NCI-H1092 treated with DMSO at 0.1 percent for 48 hours (cell line): ENCODE measurements at places on chromosomes 12 and 14.

- DNase-seq = no peak
Observed at GRCh38 chr12:27790179-27790578, 10.1 kb upstream of the MANSC4 start.

GRCh38 chr12:44184499-44185206, 348.8 kb downstream of the TMEM117 start:
- no peak for DNase-seq

- no peak for DNase-seq
Observed at GRCh38 chr12:80116735-80117134, 17.4 kb downstream of the OTOGL start.

DNA sequence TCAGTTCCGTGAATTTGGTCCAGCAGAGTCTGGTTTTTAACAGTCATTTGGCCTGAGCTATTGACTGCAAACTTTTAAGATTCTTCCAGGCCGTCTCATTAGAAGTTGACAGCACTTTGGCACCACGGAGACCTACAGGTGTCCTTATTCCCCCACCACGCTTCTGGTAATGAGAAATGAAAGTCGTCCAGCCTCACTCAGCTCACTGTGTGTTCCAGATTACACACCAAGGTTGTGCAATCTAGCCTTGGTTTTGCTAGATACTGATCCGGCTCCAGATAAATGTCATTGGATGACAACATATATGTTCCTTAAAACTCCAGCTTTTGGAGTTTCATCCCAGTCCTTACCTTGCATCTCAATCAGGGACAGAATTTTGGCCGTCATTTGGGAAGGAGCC, 210.4 kb downstream of the CHST11 start:
- DNase-seq = no peak

GRCh38 chr12:6425590-6426531, 18.9 kb upstream of the CD27 start:
- DNase-seq = no peak

DNA sequence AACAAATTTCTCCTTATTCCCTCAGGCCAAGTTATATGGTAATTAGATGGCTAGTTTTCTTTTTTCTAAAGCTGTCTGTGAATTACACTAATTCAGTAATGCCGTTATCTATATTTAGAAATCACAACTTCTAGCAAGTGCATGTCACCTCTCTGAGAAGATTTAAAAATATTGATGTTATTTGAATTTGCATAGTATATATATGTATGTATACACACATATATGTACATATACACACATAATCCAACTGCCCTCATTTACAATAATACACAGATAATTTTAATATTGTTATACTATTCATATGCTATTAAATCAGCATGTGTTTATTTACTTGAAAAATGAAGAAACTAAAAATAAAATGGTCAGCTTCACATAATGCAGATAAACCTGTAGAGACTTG, 563.9 kb downstream of the SLC16A7 start:
- DNase-seq = no peak

DNA sequence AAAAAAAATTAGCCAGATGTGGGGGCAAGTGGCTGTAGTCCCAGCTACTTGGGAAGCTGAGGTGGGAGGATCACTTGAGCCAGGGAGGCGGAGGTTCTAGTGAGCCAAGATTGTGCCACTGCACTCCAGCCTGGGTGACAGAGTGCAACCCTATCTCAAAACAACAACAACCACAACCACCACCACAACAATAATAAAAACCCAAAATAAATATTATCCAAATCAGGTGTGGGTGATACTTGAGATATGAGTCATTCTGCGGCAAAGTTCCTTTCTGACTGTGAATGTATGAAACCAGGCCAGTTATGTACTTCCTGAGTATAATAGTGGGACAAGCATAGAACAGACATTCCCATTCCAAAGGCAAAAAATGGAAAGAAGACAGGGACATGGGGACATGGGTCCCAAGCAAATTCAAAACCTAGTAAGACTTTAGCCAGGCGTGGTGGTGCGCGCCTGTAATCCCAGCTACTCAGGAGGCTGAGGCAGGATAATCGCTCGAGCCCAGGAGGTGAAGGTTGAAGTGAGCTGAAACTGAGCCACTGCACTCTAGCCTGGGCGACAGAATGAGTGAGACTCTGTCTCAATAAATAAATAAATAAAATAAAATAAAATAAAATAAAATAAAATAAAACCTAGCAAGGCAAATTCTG, 9.7 kb upstream of the ERC1 start:
- no peak for DNase-seq

DNA sequence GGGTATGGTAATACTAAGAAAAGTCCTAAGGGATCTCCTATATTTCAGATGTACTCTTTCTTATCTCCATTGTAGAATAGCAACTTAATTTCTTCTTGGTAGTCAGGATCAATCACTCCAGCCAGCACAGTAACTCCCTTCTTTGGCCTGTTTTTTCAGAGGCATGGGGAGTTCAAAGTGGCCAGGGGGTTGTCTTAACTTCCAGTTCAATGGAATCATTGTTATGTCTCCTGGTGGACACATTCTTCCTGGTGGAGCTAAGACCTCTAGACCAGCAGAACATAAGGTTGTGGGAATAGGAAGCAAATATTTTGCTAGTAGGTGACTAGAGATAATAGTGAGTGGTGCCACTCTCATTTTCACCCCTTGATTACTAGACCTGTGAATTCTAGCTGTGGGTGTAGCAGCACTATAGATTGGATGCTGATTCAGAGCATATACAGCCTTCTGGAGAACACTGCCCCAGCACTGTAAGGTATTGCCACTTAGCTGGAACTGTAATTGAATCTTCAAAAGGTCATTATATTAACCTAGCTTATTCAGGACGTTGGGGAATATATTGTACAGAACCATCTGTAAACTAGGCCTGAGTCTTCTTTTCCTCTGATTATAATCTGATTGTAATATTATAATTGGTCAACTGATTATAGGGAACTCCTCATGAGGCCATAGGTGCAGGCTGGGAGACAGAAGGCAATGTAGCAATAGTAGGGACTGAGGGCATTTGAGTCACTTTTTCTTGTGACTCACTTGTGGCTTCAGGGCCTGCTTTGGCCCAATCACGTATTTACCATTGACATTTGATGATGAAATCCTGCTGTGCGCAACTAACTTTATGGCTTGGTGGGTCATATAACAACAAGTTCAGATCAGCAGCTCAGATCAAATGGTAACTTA, 60.2 kb upstream of the ATP2B1 start:
- DNase-seq = no peak

DNA sequence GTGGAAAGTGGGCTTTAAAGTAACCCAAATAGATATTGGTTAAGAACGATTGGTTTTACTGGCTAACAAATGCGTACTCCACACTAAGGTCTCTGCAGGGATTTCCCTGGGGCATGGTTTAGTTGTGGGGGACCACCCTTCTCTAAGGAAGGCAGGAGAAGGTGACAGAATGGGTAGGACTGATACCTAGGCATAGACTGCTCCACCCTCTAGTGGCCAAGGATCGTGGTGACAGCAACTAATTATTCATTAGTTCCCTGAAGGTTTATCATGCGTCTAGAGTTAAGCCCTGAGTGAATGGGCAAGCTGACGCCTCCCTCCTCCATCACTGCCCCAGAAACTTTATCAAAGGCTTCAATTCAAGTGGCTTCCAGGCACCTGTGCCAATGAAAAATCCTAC, 9.1 kb downstream of the FAM181A start:
- no peak for DNase-seq

GRCh38 chr14:38366374-38366773, 110.5 kb upstream of the CLEC14A start:
- no peak for DNase-seq

- no peak for DNase-seq
Observed at GRCh38 chr14:105601360-105602242, 75.2 kb downstream of the TMEM121 start.

DNA sequence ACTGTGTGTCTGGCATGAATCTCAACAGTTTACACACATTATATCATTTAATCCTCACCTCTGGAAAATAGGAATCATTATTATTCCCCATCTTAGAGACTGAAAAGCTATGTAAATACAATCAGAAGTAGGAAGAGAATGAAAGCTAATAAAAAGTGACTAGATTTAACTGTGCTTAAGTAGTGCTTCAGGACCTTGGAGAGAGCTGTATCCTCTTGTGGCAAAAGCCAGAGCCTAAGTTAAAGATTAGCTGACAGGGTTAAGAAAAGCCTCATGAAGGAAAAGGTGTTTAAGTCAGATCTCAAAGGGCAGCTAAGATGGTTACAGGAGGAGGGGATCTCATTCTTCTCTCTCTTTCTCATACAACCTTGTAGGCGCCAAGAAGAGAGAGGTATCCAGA, 65.3 kb upstream of the TMEM233 start:
- no peak for DNase-seq

GRCh38 chr12:109612975-109613502, 39.4 kb downstream of the MVK start:
- DNase-seq = no peak

DNA sequence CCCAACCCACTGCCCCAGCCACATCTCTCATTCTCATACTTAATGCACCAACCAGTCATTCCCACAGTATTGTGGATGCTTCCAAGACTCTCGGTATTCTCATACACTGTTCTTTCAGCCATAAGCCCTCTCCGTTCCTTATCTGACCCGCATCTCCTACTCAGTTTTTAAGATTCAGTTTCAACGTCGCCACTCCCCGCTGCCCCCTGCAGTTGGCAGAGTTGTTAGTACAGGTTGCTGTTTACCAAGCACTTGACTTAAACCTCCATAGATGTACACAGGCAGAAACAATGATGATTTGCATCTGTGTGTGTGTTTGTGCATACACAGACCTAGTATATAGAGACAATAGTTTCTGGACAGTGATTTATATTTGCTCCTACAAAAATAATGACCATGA, 40.2 kb downstream of the PAH start:
- no peak for DNase-seq

- no peak for DNase-seq
Observed at GRCh38 chr12:124308741-124309140, 13.8 kb downstream of the RFLNA start.

DNA sequence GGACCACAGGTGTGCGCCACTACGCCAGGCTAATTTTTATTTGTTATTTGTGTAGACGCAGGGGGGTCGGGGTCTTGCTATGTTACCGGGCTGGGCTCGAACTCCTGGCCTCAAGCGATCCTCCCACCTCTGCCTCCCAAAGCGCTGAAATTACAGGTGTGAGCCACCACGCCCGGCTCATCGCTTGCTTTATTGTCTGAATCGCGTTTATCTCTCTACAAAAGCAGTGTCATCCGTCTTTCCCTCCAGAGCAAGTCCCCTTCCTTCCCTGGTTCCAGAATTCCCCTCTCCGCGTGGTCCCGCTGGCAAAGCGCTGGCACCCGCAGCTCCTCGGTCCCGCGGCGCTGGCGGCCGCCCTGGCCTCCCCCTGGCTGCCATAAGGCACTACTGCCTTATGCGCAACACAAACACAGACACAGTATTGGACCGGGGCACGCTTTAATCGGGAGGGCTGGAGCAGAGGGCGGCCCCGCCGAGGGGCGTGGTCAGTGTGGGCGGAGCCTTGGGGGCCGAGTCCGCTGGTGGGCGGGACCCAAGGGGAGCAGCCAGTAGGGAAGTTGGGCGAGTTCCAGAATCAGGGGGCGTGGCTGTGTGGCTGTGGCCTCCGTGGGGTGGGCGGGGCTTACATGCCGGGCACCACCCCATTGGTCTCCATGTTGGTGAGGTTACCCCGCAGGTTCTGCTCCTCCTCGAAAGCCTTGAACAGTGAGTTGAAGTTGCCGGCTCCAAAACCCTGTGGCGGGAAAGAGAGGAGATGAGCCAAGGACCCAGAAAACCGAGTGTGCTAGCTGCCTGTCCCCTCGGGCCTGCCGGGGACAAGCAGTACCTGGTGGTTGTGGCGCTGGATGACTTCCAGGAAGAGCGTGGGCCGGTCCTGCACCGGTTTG, 19.3 kb downstream of the HPD start:
- DNase-seq = peak; percentile 91

DNA sequence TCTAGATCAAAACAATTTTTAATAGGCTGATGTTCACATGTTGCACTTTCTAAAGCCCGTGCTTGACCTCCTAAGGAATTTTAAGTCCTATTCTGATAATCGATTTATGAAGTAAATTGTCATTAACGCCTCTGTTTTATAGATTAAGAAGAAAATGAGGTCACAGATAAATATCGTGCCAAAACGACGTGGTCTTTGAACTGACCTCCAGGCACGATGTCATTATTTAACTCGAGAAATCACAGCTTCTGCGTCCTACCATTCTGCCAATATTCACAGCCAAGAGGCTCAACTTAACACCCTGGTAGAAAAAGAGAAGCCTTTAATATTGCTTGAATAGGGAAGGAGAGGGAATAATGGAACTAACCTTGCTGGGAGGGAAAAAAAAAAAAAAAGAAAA, 888 bp upstream of the EEA1 start:
- DNase-seq = no peak

- DNase-seq = no peak
Observed at GRCh38 chr14:70144046-70144445, 44.7 kb downstream of the SLC8A3 start.

DNA sequence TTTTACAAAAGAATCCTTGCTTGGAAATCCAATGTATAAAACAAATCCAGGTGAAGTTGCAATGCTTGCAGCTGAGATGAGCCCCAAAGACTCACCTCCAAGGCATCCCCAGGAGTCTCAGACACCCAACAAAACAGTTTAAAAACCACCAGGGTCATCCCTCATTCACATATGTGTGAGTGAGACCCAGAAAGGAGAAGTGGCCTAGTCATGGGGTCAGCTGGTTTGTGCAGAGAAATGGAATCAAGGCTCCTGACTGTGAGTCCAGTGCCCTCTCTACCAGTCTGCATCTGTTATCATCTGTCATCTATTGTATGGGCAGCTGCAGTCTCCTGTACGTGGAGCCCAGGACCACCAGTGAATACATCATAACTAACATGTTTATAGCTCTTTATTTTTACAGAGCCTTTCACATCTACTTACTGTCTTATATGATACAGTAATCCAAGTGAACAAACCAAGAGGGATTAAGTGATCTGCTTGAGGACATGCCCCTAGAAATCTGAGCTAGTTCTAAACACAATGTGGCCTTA, 27.1 kb downstream of the PLEKHG7 start:
- DNase-seq = no peak

DNA sequence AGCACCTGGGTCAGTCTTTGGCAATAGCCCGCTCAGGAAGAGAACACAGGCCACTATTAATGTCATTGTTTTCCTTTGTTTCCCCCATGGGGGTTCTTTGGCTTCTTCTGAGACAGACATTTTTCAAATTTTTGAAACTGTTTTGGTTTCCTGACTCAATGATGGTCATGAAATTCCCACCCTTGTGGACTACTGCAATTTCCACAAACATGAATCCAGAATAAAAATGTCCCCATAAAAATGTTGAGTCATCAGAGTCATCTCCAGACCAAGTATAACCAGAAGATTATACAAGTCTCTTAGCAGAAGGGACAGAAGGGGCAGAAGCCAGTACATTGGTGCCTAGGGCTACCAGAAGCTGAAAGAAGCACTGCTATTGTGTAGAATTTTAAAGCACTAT, 29.1 kb downstream of the SLCO1A2 start:
- DNase-seq = no peak

- DNase-seq = no peak
Observed at GRCh38 chr14:106837870-106838269, 1311.5 kb downstream of the TMEM121 start.

DNA sequence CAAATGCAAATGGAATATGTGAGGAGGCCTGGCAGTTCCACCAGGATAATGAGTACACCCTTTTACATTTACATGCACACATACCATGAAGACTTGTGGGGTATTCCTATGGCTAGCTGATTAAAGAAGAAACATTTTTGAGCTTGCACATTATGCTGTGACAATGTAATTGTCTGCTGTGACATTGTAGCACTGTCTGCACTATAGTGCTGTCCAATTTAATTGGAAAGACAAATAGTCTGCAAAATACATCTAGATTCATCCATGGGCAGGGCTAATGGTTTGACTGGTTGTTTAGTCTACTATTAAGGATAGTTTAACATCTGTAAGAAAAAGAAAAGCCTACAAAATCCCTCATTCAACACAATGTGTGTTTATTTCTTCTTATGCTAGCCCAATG, 1005.6 kb upstream of the LRFN5 start:
- no peak for DNase-seq
